ENCODE measurements at places on chromosomes 5 and 9.

DNA sequence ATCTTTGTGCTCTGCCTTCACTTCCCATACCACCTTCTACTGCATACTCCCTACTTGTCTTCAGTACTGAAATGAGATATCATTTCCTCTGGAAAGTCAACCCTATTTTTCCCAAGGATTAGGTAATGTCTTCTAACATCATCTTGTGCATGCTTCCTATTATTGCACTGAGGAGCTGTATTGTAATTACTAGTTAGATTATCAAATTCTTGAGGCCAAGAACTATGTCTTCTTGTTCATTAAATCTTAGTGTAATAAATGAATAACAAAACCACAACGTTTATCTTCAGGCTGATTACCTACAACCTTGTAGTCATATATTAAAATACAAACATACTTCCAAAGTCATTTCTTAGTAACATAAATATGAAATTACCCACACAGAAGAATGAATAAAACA is 87.9 kb upstream of the POU5F2 start:
- DNase-seq: no peak

DNA sequence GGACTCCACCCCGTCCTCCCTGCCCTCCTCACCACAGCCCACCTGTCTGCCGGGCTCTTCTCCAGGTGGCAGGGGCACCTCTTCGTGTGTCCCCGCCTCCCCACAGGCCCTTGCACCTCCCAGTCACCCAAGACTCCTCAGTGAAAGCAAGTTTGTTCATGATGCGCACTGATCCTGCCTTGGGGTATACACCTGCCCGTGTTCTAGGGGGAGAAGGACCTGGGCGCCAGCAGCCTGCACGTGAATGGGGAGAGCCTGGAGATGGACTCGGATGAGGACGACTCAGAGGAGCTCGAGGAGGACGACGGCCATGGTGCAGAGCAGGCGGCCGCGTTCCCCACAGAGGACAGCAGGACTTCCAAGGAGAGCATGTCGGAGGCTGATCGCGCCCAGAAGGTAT is 124.9 kb downstream of the EHMT1 start:
- DNase-seq: no peak

DNA sequence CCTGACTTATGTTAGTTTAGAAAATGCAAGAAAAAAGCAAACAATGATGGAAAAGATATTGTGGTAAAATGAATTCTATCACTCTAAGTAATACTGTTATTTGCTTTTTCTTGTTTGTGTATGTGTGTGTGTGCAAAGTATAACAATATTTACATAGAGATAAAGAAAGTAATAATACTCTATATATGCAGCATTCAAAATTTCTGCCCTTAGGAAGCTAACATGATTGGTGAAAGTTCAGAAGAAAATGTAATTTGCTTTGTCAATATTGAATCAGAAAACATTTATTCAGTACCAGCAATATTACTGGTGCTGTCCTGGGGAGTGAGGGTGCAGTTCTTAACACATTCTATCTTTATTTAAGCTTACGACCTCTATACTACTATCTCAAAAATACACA is 12.9 kb upstream of the PRDM9 start:
- no peak for DNase-seq

GRCh38 chr5:133460172-133460758 is 152.1 kb downstream of the FSTL4 start:
- no peak for DNase-seq

GRCh38 chr9:121138973-121139372 is 62.7 kb downstream of the RAB14 start:
- no peak for DNase-seq

GRCh38 chr9:91771027-91771426 is 179.0 kb downstream of the ROR2 start:
- DNase-seq: no peak

GRCh38 chr9:132499251-132499650 is 83.2 kb upstream of the BARHL1 start:
- no peak for DNase-seq

DNA sequence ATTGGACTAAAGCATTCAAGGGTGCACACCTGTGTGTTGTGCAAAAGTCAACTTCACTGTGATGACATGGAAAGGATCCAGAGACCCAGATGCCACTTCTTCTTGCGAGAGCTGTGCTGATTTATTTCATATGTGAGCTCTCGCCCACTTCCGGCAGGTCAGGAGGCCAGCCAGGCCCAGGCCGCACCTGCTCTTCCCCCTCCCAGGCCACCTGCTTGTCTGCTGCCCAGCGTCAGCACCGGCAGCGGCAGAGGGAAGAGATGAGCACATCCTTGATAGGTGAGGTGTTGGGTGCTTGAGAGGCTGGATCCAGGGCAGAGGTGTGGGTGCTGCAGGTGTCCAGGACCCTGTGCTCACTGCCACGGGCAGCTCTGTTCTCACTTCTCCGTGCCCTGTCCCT is 242.9 kb downstream of the FANCC start:
- no peak for DNase-seq

DNA sequence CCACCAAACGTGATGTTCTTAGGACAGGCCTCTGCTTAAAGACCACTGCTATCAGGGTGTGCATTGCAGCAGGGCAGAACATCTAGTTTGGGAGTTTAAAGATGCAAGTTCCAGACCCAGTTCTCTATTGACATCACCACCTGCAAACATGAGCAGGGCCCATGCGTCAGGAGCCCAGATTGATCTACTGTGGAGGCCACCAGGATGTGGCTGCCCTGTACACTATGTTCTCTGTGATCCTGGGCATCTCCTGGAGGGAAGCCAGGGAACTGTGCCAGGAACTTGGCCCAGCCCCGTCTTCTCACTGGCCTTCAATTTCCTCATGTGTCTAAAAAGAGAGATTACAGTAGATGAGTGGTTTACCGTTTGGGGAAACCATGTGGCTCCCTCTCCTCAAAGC is 87.1 kb downstream of the PDE6A start:
- DNase-seq: no peak

DNA sequence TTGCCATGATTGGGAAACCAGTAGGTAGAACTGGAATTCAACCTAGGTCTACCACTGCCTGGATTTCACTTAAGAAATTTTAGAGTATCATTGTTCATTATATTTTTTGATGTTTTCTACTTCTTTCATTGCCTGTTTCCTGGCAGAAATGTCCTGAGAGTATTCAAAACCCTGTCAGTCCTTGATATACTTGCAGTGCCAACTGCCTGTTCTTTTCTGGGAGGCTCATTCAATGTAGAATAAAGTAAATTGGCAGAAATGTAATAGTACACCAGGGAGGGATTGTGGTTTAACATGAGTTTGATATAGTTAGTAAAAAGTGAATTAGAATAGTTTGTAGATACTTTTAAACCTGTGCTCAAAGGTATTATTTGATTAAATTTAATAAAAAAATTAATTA is 286.3 kb downstream of the FBXL7 start:
- no peak for DNase-seq

DNA sequence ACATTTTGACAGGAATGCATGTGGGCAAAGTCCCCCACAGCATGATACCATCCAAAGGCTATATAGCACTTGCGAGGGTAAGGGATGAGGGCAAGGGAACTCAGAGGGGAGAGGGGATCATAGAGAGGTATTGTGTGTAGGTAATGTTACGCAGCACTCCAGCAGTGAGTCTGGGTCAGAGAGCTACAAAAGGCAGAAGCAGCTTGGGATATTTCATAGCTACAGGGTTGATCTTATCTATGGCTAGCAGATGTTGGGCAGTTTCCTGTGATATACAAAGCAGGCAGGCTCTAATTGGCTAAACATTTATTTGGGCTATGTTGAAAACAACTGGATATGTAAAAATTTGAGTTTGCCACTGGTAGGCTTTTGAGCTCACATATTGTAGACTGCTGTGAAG is 17.8 kb upstream of the SLCO4C1 start:
- DNase-seq: no peak

GRCh38 chr9:105836936-105837660 is 142.8 kb downstream of the TMEM38B start:
- DNase-seq: no peak

DNA sequence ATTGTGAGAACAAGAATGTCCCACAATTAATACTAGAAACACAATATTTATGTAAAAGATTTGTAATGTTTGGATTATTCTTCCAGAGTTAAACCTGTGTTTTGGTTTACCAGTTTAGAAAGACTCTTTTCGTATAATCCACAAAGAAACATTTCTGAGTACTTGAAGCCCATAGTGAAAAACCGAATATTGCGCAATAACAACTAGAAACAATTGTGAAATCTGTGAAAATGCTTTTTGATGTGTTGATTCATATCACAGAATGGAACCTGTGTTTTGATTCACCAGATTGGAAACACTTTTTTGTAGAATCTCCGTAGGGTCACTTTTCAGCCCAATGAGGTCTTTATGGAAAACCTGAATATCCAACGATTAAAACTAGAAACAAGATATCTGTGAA is 386.2 kb downstream of the PRDM9 start:
- DNase-seq: no peak

DNA sequence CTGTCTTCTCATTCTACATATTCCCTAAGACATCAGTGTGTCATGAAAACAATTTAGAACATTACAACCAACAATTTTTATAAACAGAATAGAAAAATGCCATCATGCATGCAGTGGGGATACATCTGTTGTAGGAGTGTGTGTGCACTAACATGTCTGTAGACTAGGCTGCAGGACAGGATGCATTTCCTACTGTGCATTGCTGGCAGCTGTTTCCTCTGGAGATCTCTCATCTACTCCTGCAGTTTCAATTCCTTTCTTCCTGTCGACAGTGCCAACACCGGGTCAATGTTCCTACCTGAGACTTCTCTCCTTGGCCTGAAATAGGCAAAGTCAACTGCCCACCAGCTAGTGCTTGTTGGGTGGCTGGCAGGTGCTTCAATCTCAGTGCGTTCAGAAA is 69.8 kb downstream of the ANKH start:
- no peak for DNase-seq

DNA sequence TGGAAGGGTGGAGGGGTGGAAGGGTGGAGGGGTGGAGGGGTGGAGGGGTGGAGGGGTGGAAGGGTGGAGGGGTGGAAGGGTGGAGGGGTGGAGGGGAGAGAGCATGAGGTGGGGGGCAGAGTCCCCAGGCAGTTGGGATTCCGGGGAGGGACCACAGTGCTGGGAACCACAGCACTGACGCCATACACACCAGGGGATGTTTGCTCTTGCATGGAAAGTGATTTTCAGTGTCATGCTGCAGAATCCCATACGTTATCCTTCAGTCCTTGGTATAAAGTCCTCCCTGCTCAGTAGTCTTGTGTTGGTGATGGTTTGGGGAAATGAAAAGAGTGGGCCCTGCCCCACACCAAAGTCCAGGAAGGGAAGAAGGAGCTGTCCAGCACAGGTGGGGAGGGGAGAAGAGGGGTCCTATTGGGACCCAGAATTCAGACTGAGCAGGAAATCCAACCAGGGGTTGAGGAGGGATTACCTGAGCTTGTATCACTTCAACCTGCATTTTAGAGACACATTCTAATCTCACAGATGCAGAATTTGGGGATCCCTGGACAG is 5.5 kb upstream of the FIBCD1 start:
- no peak for DNase-seq

DNA sequence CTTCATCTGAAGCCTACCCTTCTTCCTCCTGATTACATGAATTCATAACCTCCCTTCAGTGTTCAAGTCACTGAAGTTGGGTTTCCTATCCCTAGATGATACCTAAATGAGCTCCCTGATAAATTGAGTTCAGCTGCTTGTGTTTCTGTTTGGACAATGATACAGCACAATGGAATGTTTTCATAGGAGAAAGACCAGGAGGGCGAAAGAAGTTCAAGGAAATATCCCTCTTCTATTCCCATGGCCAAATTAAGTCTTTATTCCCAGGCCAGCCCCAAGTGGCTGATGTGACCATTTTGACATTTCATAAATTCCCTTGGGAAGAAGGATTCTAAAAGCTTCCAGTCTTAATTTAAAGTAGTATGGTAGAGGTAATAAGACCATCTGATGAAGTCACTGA is 555.8 kb upstream of the CLINT1 start:
- no peak for DNase-seq

- DNase-seq: no peak
Observed at GRCh38 chr9:4799775-4800174, 7.0 kb downstream of the RCL1 start.

- DNase-seq: no peak
Observed at GRCh38 chr5:107781451-107781850, 110.7 kb upstream of the EFNA5 start.

- DNase-seq: no peak
Observed at GRCh38 chr5:148619484-148619883, 34.8 kb downstream of the HTR4 start.

DNA sequence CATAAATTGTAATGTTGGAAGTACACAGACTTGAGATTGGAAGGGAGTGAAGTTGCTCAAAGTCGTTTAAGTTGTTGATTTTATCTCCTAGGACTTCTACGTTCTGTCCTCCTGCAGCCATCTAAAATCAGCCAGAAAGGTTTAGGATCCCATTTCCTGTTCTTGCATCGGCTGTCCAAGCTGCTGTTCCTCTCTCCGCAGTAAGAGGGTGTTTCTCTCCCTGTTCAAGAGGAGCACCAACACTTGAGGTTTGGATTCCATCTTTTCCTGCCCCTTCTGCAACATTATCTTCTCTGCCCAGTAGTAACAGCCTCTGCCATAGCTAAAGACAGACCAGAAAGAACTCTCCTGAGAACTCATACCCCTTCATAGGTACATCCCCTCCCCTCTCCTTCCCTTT is 373.4 kb downstream of the GADD45G start:
- no peak for DNase-seq

GRCh38 chr9:99011161-99011709 is 67.5 kb downstream of the COL15A1 start:
- DNase-seq: no peak

GRCh38 chr5:119522841-119523240 is 70.5 kb downstream of the HSD17B4 start:
- no peak for DNase-seq

DNA sequence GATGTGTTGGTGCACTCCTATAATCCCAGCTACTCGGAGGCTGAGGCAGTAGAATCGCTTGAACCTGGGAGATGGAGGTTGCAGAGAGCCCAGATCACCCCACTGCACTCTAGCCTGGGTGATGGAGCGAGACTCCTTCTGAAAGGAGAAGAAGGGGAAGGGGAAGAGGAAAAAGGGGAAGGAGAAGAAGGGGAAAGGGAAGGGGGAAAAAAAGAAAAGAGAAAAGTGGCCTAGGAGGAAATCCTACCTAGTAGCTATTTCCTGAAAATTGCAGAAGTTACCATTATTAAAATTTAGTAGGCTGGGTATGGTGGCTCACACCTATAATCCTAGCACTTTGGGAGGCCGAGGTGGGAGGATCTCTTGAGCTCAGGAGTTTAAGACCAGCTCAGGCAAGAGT is 67.4 kb downstream of the ARRDC3 start:
- DNase-seq: no peak
